ENCODE measurements at places on chromosomes 13 and 19. TPM values are rescaled to one million over a fixed set of nuclear protein-coding genes. Genes with fewer than 3 reads are reported as not detected.

Gene CYP4F12
- not detected for polyA plus RNA-seq

DNA sequence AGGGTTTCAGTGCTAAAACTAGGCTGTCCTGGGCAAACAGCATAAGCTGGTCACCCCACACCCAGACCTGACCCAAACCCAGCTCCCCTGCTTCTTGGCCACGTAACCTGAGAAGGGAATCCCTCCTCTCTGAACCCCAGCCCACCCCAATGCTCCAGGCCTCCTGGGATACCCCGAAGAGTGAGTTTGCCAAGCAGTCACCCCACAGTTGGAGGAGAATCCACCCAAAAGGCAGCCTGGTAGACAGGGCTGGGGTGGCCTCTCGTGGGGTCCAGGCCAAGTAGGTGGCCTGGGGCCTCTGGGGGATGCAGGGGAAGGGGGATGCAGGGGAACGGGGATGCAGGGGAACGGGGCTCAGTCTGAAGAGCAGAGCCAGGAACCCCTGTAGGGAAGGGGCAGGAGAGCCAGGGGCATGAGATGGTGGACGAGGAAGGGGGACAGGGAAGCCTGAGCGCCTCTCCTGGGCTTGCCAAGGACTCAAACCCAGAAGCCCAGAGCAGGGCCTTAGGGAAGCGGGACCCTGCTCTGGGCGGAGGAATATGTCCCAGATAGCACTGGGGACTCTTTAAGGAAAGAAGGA lies 2.8 kb downstream of the PPP1R12C start:
- DNase-seq = no peak
- peaks cover 45% of the 10 kb centered on the region for H3K4me1 ChIP-seq
- H3K27ac ChIP-seq = peak overlapping the region; percentile 95
- H3K36me3 ChIP-seq = no peaks in the 10 kb centered on the region

GRCh38 chr19:44476559-44477408 lies 23.5 kb downstream of the ZNF180 start:
- peak overlapping the region; percentile 37 for H3K27ac ChIP-seq
- no peaks in the 10 kb centered on the region for H3K4me1 ChIP-seq
- peak; percentile 20 for DNase-seq
- peaks cover 75% of the 10 kb centered on the region for H3K36me3 ChIP-seq
- peaks cover 25% of the 10 kb centered on the region for H3K27me3 ChIP-seq
- no peak overlapping the region for H3K4me3 ChIP-seq

DNA sequence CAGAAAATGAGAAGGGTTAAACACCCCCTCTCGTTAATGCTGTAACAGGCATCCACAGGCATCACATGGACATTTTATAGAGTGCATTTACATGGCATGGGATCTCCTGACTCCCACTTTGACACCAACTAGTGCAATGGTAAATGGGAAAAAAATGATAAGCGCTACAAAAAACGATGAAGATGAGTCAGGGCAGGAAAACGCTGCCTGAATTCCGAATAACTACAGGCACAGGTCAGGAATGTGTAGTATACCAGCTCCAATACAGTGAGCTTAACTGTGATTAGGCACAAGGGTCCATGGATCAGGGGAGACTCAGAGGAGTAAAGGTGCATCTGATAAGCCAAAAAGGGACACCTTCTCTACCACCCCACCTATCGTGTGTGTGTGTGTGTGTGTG lies 223.6 kb downstream of the FOXO1 start:
- no peaks in the 10 kb centered on the region for H3K36me3 ChIP-seq
- no peak for DNase-seq
- H3K27me3 ChIP-seq = no peaks in the 10 kb centered on the region
- no peak overlapping the region for H3K27ac ChIP-seq
- H3K4me1 ChIP-seq = peaks cover 2% of the 10 kb centered on the region
- no peak overlapping the region for H3K4me3 ChIP-seq

- no peak overlapping the region for H3K27ac ChIP-seq
- no peak for DNase-seq
- peaks cover 35% of the 10 kb centered on the region for H3K4me1 ChIP-seq
- H3K4me3 ChIP-seq = no peak overlapping the region
- peaks cover 6% of the 10 kb centered on the region for H3K27me3 ChIP-seq
These were observed 24.7 kb downstream of the RFX1 start for GRCh38 chr19:13981467-13981866.

DNA sequence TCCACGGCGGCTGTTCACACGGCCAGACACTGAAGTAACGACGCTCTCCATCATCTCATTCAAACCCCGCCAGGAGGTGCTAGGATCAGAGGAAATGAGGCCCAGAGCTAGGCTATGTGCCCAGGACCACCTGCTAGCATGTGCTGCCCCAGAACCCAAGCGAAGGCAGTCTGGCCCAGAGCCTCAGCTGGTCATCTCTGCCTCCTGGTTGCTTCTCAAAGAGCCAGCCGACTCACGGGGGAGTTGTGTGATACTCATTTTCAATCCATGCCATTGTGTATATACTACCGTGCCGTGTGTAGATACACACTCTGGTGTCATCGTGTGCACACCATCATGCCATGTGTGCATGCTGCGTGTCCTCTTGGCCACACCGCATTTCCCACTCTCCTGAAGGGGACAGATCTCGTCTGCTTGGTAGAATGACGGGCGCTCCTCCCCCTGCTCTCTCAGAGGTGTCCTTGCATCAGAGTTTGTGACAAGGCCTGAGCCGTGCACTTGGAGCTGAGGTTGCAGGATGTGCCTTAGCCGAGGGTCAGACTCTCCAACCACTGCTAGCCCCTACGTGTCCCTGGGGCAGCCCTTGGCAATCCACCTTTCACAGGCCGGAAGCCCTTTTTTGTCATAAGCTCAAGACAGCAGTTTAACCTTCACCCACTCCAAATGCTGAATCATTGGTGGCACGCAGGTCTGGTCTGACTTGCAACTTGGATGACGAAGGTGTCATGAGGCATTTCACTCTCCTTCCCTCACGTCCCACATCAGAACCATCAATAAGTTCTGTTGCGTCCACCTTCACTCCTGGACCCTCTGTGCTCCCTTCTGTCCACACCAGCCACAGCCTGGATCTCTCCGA lies 130.4 kb downstream of the CRYL1 start:
- no peak overlapping the region for H3K4me3 ChIP-seq
- H3K27ac ChIP-seq = no peak overlapping the region
- no peak for DNase-seq
- H3K27me3 ChIP-seq = no peaks in the 10 kb centered on the region
- H3K4me1 ChIP-seq = no peaks in the 10 kb centered on the region

DNA sequence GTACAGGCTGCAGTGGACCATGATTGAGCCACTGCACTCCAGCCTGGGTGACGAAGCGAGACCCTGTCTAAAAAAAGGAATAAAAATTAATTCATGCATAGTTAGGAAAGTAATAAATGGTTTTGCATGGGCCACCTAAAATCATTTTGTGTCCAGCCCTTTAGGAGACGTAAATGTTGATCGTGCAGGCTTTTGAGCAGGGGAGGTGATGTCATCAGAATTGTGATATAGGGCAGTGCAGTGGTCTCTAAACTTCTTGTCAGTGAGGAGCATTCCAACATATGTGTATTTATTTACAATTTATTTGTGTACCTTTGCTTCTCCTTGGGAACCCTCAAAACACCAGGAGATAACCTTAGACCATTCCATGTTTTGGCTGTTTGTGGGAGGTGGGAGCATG lies 3.0 kb downstream of the SMARCA4 start:
- DNase-seq = no peak
- peaks cover 18% of the 10 kb centered on the region for H3K27me3 ChIP-seq
- peak overlapping the region; percentile 82 for H3K27ac ChIP-seq
- H3K4me3 ChIP-seq = peak overlapping the region; percentile 56
- no peaks in the 10 kb centered on the region for H3K36me3 ChIP-seq

All from immature natural killer cell (primary cell).